Fibroblast of skin of back (primary cell): ENCODE measurements at places on chromosomes 5 and 9.
A peak's percentile ranks its signal among the peaks of the same experiment; 100 is the strongest.

DNA sequence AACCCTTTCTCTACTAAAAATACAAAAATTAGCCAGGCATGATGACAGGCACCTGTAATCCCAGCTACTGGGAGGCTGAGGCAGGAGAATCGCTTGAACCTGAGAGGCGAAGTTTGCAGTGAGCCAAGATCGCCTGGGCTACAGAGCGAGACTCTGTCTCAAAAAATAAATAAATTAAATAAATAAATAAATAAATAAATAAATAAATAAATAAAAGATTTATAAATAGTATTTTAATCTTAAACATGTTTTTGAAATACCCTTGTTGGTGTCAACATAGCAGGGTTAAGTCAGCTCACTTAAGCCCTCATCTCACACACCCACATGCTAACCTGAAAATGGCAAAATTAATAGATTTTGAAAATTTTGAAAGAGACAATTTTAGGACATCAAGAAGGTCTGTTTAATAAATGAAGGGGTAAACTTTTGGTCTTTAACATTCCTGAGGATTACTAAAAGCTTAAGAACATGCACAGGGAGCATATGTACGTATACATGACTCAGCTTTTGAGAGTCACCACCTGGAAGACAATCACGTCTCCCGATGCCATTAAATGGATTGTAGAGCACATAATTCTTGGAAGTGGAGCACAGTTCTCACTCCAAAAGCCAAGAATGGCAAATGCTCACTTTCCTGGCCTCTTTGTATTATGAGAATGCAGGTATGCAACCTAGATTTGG, 202.5 kb downstream of the GDNF start:
- DNase-seq: no peak

GRCh38 chr9:34413231-34413852, 36.6 kb upstream of the MYORG start:
- peak; percentile 64 for DNase-seq

GRCh38 chr9:115350548-115350947, 232.6 kb upstream of the TNC start:
- peak; percentile 53 for DNase-seq

GRCh38 chr5:156892864-156893263, 42.8 kb downstream of the PPP1R2B start:
- no peak for DNase-seq

GRCh38 chr5:169216866-169217265, 84.1 kb downstream of the SLIT3 start:
- DNase-seq: no peak
